Fibroblast of lung (primary cell): ENCODE measurements at places on chromosomes 7 and 10.

DNA sequence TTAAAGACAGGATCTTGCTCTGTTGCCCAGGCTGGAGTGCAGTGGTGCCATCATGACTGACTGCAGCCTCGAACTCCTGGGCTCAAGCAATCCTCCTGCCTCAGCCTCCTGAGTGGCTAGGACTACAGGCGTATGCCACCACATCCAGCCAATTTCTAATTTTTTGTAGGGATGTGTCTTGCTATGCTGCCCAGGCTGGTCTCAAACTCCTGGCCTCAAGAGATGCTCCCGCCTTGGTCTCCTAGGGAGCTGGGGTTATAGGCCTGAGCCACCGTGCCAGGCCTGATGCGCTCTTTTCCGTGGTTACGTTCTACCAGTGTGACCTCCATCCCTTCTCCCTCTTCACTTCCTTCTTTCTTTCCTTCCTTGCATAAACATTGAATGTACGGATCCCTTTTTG is 34.2 kb upstream of the IL15RA start:
- DNase-seq: no peak

DNA sequence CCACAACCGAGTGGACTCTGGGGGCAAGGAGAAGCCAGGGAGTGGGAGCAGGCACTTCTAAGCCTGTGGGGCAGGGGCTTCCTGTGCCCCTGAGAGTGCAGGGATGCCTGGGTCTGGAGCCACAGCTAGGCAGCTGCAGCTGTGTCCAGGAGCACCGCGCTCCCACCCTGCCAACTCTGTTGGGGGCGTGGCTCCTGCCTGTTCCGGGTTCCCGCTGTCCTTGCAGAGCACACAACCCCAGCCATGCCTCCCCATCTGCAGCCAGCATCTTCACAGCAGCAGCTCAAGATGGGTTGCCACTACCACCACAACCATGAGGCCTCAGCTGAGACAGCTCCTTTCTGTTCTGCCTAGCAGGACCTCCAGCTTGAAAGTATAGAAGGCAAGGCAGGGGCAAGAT is 8.6 kb downstream of the PAX4 start:
- DNase-seq: no peak

- DNase-seq: no peak
These were observed 29.8 kb upstream of the EBLN1 start for GRCh38 chr10:22247636-22248035.

DNA sequence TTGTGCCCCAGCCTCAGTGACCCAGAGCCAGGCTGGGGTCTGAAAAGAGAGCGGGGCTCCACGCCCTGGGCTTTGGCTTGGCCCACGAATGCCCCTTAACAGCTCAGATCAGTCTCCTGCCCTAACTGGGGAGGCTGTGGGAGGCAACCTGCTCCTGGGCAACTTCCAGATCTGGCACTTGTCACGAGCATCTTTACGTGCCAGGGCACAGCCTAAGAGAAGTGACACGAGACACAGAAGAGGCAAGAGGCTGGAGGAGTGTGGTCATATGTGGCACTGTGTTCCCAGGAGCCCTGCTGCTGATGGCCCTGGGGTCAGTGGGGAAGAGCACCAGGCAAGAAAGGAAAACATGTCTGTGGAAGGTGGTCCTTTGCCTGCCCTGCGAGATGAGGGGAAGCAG is 97.8 kb upstream of the BTBD16 start:
- DNase-seq: no peak

GRCh38 chr7:129774871-129775694 is 163.6 kb downstream of the NRF1 start:
- no peak for DNase-seq

DNA sequence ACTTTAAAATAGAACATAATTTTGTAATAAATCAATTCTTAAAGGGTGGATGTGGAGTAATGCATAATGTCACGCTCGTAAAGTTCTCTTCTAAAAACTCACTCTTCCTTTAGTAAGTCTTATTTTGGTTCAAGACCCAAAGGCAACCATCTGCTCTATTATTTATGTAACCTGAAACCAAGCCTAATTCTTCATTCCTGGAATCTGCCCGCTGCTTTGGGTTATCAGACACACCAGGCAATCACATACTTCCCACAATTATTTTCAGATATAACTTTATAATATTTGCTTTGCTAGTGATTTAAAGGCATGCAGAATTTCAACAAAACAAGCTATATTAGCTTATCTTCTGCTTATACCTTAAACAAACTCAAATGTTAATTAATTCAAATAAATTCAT is 39.0 kb downstream of the RAB11FIP2 start:
- DNase-seq: no peak

DNA sequence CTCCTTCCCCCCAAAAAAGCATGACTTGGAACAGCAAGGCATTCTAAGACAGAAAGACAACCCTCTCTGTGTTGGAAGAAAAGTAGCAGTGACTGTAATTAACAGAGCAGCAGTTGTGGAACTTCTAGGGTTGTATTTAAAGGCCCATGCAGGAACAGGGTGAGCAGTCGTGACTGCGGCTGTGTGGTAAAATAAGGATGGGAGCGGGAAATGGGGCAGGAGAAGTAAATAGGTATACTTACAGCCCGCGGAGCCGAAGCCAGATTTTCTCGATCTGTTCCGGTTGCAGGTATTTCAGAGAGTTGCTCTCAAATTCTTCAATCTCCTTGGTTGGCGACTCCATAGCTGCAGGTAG is 179 bp downstream of the PDE1C start:
- no peak for DNase-seq

DNA sequence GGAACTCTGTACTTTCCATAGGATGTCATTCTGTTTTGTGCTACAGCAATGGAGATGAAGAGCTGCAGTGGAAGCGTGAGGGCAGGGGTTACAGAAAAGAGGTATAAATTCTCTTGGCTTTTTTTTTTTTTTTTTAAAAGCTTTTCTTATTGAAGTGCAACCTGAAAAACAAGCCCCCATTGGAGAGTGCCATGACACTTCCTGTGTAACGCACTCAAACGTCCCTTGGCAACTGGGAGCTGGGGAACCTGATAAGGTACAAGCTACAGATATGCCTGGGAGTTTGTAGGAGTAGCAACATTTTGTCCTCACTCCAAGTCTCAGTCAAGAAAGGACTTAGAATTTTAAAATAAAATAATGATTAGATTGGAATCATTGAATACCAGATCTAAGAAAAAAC is 512.1 kb downstream of the RPS24 start:
- no peak for DNase-seq

- DNase-seq: no peak
These were observed 159.4 kb downstream of the FRMD4A start for GRCh38 chr10:14171336-14171735.

DNA sequence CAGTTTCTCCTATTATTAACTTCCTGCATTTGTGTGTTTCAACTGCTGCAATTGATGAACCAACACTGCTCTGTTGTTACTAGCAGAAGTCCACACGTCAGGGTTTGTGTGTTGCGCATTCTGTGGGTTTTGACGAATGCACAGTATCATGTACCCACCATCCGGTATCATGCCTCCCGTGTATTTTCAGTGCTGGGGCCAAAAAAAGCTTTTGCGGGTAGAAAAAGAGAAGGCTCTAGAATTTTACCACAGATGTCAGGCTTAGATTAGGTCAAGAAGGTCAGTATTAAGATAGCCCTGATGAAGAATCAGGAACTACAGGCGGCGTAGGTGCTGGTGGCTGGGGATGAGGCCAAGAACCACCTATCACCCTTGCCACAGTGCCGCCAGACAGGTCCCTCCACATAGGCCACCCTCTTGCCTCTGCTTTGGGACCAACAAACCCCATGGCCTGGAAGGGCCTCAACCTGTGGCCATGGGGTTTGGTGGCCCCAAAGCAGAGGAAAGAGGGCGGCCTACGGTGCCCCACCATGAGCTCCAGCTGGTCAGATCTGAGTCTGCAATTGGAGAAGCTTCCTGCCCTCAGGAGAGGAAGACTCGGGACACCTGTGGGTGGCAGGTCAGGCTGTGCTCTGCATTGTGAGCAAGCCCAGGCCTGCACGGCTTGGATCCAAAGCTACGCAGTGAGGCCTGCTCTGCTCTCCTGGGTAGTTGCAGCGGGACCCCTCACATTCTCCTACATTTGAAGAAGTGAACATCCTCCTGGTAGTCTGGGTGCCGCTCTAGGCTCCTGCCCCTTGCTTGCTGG is 71.9 kb downstream of the MKI67 start:
- no peak for DNase-seq

- DNase-seq: no peak
These were observed 411.5 kb downstream of the SFMBT2 start for GRCh38 chr10:6999232-6999925.

- DNase-seq: no peak
These were observed 34.4 kb downstream of the RCC1L start for GRCh38 chr7:75039166-75039565.

GRCh38 chr10:43700306-43700705 is 51.6 kb upstream of the ZNF32 start:
- peak; percentile 56 for DNase-seq

GRCh38 chr7:27198871-27199801 is 755 bp downstream of the HOXA13 start:
- DNase-seq: no peak

- no peak for DNase-seq
These were observed 9.8 kb upstream of the ZNF22 start for GRCh38 chr10:44990965-44991364.

DNA sequence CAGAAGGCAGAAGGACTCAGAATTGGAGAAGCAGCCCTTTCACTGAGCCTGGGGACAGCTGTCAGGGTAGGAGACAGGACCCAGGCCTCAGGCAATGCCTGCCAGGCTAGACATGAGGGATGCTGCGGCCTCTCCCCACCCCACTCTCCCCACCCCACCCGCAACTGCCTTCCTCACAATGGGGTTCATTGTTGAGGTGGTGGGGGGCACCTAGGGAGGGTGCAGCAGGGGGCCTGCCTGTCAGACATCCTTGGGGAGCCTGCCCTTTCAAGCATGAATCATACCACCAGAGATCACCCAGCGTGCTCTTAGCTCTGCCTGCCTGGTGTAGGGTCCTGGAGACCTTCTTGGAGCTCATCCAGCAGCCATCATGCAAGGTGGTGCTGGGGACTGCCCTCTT is at the start of gene C10orf62:
Gene C10orf62 (plus strand): TSS at position 243 of the 400 bp plus-strand sequence. CDS start 177 bp downstream, outside the sequence.
- no peak for DNase-seq

GRCh38 chr7:5266191-5267028 is 16.3 kb upstream of the SLC29A4 start:
- DNase-seq: no peak

- no peak for DNase-seq
These were observed 16.1 kb downstream of the PRF1 start for GRCh38 chr10:70586348-70586930.

DNA sequence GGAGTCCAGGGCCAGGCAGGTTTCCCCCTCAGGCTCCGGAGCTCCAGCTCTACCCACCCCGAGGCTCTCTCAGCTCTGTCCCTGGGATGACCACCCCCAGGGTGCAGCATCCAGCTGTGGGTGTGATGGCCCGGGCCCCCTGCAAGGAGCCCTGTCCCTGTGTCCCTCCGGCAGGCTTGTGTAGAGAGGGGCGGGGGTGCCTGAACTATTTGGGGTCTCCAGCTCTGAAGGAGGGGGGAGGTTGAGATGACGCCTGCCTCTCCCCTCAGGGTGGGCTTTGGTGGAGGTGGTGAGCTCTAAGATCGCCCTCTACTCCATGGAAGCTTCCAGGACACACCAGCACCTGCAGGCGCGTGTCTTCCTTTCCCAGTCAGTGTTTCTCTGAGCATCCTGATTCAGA is 39.4 kb downstream of the ADRA2A start:
- DNase-seq: no peak

GRCh38 chr7:147106746-147107145 is 990.1 kb downstream of the CNTNAP2 start:
- DNase-seq: no peak

DNA sequence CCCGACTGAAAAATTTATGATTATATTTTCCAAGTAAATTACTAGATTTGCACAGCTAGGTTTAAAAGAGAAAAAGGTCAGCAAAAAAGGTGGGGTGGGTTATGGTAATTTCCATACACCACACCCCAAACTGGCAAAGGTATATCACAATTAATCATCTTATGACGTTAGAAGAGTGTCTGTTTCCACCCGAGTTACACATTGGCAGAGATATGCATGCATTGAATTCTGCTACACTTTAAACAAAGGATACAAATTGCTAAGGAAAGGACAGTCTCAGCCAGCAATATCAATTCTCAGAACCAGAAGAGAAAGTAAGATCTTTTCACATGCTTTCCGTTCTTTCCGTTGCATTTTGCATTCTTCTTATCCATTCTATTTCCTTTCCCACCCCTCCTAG is 843.3 kb downstream of the GATA3 start:
- DNase-seq: no peak

- peak; percentile 37 for DNase-seq
These were observed 5.6 kb downstream of the POR start for GRCh38 chr7:75920431-75921161.
